ENCODE measurements at places on chromosomes 2 and 18.

DNA sequence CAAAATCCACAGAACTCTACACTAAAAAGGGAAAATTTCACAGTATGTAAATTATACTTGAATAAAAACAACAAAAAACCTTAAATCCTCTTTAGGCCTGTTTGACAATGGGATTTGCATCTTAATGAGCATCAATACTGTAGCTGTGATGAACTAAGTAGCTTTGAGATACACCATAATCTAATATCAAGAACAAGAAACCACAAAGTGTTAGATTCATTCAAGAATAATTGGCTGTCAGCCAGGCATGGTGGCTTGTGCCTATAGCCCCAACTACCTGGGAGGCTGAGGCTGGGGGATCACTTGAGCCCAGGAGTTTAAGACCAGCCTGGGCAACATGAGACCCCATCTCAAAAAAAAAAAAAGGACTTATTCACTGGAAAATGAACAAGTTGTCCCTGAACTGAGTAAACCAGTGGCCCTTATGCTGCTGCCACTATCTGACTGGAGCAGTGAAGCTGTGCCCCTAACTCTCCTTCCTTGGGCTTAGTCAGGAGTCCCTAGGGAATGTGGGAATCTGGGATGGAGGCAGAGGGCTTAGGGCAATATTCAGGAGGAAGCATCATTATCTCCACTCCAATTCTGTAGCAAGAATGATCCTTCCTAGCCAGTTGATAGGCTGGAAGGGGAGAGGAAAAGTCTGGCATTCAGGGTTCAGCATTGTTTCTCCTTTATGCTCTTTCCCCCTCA is 88.5 kb downstream of the PRKCE start:
- DNase-seq = no peak

DNA sequence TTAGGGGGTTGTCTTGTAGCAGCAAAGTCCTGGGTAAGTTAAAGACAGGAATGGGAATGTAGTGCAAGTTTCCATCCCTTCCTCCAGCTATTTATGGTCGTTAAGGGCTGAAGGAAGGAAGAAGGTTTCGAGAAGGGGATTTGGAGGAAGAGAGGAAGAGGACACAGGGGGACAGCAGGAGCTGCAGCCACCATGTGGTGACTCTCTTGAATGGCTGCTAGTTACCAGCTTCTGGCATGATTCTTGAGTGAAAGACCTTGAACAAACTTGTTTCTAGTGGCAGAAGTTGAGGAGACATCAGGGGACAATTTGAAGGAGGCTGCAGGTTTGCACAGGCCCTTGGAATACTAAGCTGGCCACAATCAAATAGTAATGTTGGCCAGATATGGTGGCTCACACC is 116.6 kb downstream of the MTX2 start:
- DNase-seq = no peak

DNA sequence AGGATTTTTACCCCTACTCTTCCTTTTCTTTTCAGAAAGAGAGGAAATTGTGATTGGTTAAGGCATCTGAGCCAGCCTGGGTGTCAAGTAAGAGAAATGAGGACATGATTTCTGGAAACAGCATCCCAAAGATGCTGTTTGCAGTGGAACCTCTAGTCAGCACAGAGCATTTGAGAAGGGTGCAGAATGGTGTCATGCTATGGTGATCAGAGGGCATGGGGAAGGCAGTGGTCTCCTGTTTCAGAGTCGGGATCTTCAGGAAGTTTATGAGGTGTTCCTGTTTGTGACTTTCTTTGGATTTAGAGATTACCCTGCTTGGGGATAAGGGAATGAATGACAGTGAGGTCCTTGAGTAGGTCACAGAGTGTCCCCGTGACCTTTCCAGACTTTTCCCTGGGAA is 117.5 kb downstream of the LYPD6B start:
- no peak for DNase-seq

DNA sequence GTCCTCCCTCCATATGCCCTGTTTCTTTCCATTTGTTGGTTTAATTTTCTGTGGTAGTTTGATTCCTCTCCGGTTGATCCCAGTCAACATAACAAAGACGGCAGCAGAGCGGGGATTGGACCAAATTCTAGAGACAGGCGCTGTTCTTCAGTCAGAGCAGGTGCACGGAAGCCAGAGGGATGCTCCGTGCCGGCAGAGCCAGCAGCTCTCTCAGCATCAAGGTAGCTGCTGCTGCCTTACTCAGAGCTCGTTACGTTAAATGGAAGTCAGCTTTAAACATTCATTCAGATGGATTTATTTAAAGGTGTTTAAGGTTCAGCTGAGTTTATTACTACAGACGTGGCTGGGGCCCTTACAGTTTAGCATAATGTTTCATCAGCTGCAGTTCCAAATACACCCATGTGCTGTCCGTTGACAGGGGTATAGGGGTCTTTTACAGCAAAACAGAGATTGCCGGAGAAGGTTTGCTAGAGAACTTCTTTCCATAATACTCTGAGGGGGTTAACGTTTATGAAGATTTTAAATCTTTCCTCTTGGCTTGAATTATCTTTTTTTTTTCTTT is 497.2 kb upstream of the PIK3C3 start:
- peak; percentile 55 for DNase-seq

GRCh38 chr2:168025487-168026202 is 221.8 kb downstream of the STK39 start:
- no peak for DNase-seq

GRCh38 chr2:239276851-239277250 is 124.0 kb downstream of the HDAC4 start:
- no peak for DNase-seq

DNA sequence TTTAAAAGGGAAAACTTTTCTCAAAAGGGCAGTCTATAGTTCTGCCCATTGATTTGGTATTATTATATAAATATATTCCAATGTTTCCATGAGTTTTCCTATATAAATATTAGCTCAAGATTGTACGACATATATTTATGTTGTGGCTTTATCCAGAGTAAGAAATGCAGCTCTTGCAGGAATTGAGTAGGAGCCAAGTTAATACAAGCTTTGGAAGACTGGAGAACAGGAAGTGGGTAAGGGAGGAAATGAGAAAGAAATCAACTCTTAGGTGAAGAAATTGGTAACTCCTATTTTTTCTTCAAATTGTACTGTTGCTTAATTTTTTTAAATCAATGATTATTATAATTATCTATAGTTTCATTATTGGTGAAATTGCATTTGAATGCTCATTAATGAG is 105.4 kb upstream of the FAM117B start:
- DNase-seq = no peak

GRCh38 chr2:110675679-110676078 is 2.2 kb downstream of the BUB1 start:
- no peak for DNase-seq

- DNase-seq = no peak
Observed at GRCh38 chr2:33599943-33600192, 769 bp upstream of the FAM98A start.

GRCh38 chr2:56510610-56511009 is 326.8 kb downstream of the CCDC85A start:
- no peak for DNase-seq

GRCh38 chr2:23487735-23488492 is 102.9 kb downstream of the KLHL29 start:
- no peak for DNase-seq

DNA sequence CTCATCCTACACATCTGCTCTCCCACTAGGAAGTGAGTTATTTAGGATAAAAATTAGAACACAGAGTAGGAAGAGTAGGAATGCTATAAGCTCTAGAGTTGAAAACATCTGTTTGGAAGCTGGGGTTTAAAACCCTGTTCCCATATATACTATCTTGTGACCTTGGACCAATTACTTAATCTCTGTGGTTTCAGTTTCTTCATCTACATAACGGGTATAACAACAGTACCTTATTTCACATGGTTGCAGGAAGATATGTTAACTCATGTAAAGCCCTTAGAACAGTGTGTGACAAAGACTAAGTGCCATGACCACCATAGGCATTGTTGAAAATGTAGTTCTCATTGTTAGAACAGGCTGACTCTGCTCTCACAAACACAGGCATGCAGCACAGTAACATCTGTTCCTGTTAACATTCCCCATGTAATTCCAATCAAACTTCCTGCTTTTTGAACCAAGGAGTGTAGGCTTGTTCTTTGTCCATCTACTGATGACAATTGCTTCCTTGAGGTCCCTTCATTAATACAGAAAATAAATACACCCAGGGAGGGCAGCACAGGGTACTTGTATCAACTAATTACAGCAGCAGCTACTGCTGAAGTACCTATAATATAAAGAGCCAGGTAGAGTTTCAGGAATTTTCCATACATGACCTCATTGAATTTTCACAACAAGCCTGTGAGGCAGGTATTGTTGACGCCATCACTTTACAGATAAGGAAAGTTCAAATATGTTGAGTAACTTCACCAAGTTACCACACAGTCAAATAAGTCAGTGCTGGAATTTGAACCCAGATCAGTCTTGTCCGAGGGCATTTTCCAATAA is 204.2 kb downstream of the L3MBTL4 start:
- DNase-seq = no peak

DNA sequence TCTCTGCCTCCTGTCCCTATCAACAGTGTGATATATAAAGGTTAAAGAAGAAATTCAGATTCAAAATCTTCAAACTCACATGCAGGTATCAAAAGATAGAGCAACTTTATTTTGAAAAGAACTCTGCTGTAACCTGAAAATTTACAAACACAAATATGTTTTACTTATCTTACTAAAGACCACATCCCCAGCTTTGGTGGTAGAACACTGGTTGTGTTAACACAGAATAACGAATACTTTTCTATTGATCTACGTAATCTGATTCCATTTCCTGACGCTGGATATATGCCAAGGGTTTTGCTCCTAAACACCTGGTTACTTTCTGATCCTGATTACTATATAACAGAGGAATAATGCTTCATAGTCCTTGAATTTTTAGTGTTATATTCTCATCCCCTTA is 23.1 kb upstream of the SLC39A10 start:
- DNase-seq = no peak

DNA sequence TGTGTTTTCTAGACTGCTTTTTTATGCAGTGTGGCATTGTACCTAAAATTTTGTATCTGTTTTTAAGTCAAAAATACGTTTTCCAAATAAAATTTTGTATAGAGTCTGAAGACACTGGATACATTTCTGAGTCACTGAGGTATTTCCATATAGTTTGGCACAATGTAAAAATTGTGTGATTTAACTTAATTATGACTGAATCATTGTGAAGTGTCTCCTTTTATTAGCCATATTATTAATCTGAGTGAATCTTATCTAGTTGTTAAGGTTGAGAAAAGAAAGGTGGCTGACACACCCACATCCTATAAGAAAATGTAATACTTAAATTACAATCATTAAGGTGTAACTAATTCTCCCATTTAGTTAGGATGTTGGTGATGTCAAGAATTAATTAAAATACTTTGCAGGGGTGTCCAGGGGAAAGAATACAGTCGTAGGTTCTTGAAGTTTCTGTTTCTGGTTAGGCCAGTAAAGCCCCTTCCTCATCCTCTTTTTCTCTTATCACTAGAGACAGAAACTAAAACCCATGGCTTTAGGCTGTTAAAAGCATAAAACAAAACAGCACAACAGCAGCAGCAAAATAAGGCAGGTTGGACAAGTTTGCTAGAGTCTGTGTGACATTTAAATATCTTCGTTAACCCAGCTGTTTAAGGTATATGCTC is 71.6 kb downstream of the UBE2E3 start:
- DNase-seq = no peak

- no peak for DNase-seq
Observed at GRCh38 chr2:240605867-240606743, 19.2 kb upstream of the GPR35 start.

GRCh38 chr2:5685225-5685624 is 7.0 kb upstream of the SOX11 start:
- no peak for DNase-seq

- peak; percentile 18 for DNase-seq
Observed at GRCh38 chr2:169928463-169928864, 101.2 kb downstream of the UBR3 start.

- no peak for DNase-seq
Observed at GRCh38 chr2:30243231-30243630, 11.9 kb downstream of the LBH start.

All from retina (tissue), 1 donor.